Effector memory CD4-positive, alpha-beta T cell (primary cell): ENCODE measurements at places on chromosomes 13 and 19.

- no peak overlapping the region for H3K4me3 ChIP-seq
- H3K36me3 ChIP-seq: peaks cover 4% of the 10 kb centered on the region
- no peak for DNase-seq
Observed at GRCh38 chr19:20164456-20164855, 2.6 kb upstream of the ZNF486 start.

DNA sequence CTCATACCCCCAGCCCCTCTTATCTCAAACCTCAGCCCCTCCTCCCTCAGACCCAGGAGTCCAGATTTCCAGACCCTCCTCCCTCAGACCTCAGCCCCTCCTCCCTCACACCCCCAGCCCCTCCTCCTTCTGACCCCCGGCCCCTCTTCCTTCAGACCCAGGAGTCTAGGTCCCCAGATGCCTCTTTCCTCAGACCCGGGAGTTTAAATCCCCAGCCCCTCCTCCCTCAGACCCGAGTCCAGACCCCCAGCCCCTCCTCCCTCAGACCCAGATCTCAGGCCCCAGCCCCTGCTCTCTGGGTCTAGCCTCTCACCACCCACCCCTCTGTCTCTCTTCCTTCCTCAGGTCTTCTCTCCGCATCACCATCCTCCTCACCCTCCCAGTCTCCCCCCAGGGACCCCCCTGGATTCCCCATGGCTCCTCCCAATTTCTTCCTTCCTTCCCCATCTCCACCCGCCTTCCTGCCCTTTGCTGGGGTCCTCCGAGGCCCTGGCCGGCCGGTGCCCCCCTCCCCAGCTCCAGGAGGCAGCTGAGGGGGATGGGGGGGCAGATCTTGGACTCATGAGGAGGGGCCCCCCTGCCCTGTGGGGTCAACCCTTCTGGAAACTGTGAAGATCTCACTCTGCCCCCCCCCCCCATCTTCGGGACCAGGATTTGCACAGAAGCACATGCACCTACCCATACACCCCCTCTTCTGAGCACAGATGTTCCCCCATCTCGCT is 10.7 kb downstream of the BCL3 start:
- DNase-seq: no peak
- no peak overlapping the region for H3K4me3 ChIP-seq
- no peaks in the 10 kb centered on the region for H3K27me3 ChIP-seq
- H3K36me3 ChIP-seq: peaks cover 32% of the 10 kb centered on the region
- H3K4me1 ChIP-seq: peaks cover 26% of the 10 kb centered on the region
- no peak overlapping the region for H3K27ac ChIP-seq

GRCh38 chr19:40465025-40465556 is 454 bp downstream of the BLVRB start:
- no peaks in the 10 kb centered on the region for H3K27me3 ChIP-seq
- DNase-seq: peak; percentile 21
- H3K4me3 ChIP-seq: peak overlapping the region; percentile 59
- peaks cover 26% of the 10 kb centered on the region for H3K4me1 ChIP-seq

- no peaks in the 10 kb centered on the region for H3K36me3 ChIP-seq
- no peak for DNase-seq
- H3K27ac ChIP-seq: no peak overlapping the region
- no peak overlapping the region for H3K4me3 ChIP-seq
- H3K27me3 ChIP-seq: no peaks in the 10 kb centered on the region
- H3K4me1 ChIP-seq: no peaks in the 10 kb centered on the region
Observed at GRCh38 chr13:106182404-106182803, 353.1 kb downstream of the EFNB2 start.

- no peaks in the 10 kb centered on the region for H3K27me3 ChIP-seq
- H3K27ac ChIP-seq: no peak overlapping the region
- no peaks in the 10 kb centered on the region for H3K4me1 ChIP-seq
- DNase-seq: no peak
- no peaks in the 10 kb centered on the region for H3K36me3 ChIP-seq
- no peak overlapping the region for H3K4me3 ChIP-seq
Observed at GRCh38 chr19:23547816-23548430, 139.1 kb downstream of the ZNF675 start.

GRCh38 chr13:51811046-51811445 is 7.1 kb upstream of the DHRS12 start:
- no peaks in the 10 kb centered on the region for H3K27me3 ChIP-seq
- H3K4me1 ChIP-seq: peaks cover 10% of the 10 kb centered on the region
- no peak for DNase-seq
- H3K36me3 ChIP-seq: peaks cover 9% of the 10 kb centered on the region
- H3K27ac ChIP-seq: no peak overlapping the region

DNA sequence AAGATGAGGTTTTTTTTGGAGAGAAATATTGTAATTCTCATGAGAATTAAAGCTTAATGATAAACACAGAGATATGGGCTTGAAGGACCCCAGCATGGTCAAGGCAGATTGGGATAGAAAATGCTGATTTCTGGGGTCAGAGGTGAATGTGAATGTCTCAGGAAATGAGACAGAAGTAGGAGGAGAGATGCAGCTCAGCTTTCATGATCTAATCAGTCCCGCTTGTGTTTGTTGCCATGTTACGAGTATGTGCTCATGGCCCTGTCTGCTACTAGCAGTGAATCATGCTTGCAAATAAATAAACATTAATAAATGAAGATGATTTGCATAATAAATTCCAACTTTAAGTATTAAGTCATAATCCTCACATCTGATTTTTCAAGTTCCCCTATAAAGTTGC is 23.0 kb upstream of the NDFIP2 start:
- H3K4me3 ChIP-seq: no peak overlapping the region
- H3K27ac ChIP-seq: no peak overlapping the region
- no peaks in the 10 kb centered on the region for H3K27me3 ChIP-seq
- H3K36me3 ChIP-seq: no peaks in the 10 kb centered on the region
- DNase-seq: no peak

- no peaks in the 10 kb centered on the region for H3K27me3 ChIP-seq
- no peak overlapping the region for H3K27ac ChIP-seq
- H3K4me3 ChIP-seq: no peak overlapping the region
- H3K4me1 ChIP-seq: no peaks in the 10 kb centered on the region
- no peak for DNase-seq
Observed at GRCh38 chr13:51329606-51330005, 9.9 kb upstream of the SERPINE3 start.

GRCh38 chr13:35793823-35794222 is 317.3 kb upstream of the MAB21L1 start:
- no peaks in the 10 kb centered on the region for H3K27me3 ChIP-seq
- H3K36me3 ChIP-seq: no peaks in the 10 kb centered on the region
- H3K4me3 ChIP-seq: no peak overlapping the region
- H3K4me1 ChIP-seq: no peaks in the 10 kb centered on the region
- DNase-seq: no peak
- H3K27ac ChIP-seq: no peak overlapping the region

DNA sequence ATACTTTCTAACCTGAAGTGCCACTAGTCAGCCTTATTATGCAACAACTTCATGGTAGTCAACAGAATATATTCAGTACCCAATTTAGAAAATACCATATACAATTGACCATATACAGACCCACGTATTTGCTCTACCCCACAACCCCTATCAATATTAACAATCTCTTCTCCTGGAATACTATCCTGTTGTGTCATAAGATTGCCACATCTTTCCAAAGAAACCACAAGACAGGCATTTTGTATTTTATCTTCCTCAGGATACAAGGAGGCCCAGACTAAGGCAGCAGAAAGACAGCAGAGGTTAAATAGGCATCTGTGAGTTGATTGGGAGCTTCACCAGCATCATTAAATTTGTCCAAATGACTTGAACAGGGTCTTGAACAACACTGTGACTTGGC is 4.5 kb downstream of the SPART start:
- H3K4me3 ChIP-seq: no peak overlapping the region
- peaks cover 8% of the 10 kb centered on the region for H3K4me1 ChIP-seq
- no peaks in the 10 kb centered on the region for H3K36me3 ChIP-seq
- H3K27me3 ChIP-seq: no peaks in the 10 kb centered on the region
- H3K27ac ChIP-seq: no peak overlapping the region
